Left lung (tissue), 14 donors: ENCODE measurements at places on chromosomes 6 and 20.

- no peak for DNase-seq
Measured at GRCh38 chr6:11363881-11364576, 131.6 kb upstream of the NEDD9 start.

- DNase-seq, result no peak
Measured at GRCh38 chr20:62689861-62690260, 18.8 kb upstream of the NTSR1 start.

- DNase-seq, result no peak
Measured at GRCh38 chr20:3223994-3224680, 14.8 kb downstream of the ITPA start.

GRCh38 chr6:134967711-134968110 is 17.8 kb upstream of the ALDH8A1 start:
- DNase-seq, result no peak

DNA sequence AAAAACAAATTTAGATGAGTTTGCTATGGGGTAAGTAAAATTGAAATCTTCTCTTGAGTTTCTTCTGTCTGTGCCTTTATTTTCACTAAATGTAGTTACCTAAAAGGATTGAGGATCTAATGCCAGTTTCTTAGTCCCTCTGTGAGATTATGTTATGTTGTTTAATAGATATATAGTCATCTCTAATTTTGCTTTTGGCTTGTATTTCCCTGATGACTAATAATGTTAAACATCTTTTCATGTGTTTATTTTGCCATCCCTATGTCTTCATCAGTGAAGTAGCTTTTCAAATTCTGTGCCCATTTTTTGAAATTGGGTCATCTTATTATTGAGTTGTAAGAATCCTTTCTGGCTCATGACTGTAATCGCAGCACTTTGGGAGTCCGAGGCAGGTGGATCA is 13.7 kb downstream of the QRSL1 start:
- no peak for DNase-seq

- no peak for DNase-seq
Measured at GRCh38 chr6:123855506-123855905, 51.8 kb downstream of the NKAIN2 start.
